Effector memory CD4-positive, alpha-beta T cell (primary cell): ENCODE measurements at places on chromosomes 2 and 18.

DNA sequence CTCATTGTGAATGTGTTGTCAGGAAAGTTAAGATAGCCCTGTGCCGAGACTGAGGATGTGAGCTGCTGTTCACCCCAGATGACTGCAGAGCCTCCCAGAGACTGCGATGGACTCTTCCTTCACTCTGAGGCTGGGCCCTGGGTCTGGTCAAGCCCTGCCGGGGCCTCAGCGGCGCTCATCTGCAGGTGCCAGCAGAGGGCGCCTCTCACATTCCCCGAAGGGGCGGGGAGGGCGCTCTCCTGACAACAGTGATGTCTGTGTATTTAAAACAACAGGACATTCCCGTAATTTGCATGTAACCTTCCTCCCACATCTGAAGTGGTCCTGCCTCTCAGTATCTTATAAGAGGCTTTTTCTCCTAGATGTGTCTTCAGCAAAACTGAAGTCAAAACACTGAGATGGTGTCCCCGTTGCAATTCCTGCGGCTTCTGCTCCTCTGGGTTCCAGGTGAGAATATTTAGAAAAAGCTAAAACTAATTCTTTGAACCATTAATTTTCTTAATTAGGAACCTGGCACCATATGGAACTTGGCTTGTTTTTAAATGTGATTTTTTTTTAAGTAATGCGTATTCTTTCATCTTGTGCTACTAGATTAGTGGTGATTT is 1377.9 kb downstream of the RPIA start:
- no peak for DNase-seq

DNA sequence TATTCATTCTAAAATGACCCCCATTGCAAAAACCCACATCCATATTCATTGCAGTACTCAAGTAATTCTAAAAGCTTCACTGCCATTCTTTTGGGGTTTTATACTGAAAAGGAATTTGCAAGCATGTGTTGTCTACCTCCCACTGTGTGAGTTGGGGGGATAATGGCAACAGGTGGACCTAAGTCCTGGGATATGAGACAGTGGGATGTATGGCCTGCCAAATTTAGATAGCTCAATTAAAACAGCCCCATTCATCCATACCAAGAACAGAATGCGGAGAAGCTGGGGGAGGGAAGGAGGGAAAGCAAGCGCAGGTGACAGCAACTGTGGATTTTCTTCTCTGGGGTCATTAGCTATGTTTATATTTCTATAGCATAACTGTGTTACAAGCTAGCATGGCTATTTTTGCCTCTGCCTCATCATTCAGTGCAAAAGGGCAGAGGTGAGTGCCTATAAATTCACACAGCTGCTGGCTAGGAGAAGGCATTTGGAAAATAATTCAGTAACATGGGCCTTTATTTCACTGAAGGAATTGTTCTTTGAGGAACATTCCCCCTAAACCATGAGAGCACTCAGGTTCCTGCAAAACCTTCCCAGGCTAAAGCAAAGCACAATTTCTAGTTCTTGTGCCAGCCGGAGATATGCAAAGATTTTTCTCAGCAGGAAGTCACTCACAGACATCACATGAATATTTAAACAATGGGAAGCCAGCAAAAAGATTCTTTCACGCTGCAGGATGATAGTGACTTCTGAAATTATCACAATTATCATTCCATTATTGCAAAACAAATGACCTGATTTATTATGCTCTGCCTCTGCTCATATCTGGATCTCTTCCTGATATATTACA is 393.9 kb upstream of the ACVR2A start:
- no peak for DNase-seq

DNA sequence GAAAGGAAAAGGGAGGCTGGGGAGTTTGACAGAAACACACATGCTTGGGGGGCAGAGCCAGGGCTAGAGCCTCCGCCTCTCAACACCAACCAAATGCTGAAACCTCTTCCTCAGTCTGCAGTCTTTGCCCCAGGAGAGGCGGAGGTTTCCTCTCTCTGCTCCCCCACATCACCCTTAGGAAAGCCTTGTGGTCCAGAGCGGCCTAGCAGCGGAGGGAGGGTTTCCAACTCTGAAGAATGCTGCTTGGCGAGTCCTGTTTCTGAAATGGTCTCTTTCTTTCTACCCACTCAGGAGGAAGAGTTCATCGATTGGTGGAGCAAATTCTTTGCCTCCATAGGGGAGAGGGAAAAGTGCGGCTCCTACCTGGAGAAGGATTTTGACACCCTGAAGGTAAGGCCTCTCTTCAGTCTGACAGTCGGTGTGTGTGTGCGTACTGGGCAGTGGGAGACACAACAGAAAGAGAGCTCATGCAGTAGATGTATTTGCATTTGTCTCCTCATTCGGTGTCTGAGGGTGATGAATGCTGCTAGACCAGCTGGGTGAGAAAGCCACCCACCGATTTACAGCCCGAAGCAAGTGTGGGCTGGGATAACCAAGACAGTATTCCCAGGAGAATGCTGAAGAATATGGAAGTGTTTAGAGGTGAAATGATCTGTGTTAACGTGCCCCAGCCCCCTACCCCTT is 190.5 kb downstream of the DYSF start:
- no peak for DNase-seq

GRCh38 chr2:201275069-201275468 is 14.7 kb downstream of the CASP8 start:
- DNase-seq: no peak

DNA sequence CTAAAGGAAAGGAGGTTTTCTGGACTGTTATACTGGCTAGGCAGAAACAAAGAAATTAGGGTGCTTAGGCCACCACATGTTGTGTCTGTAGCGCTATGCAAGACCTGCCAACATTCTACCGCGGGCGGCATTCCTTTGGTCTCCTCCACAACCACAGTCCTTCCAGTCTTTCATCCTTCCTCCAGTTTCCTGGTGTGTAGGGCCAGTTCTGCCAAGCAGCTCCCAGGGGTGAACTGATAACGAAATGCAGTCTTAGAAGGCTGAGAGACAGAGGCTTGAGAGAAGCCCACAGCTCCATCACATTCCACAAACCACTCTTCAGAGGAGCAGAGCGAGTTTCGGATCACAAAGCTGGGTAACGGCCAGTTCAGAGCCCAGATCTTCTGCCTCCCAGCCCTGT is 19.5 kb upstream of the CXXC1 start:
- DNase-seq: no peak

GRCh38 chr2:232162187-232162586 is 200.7 kb downstream of the DIS3L2 start:
- no peak for DNase-seq

DNA sequence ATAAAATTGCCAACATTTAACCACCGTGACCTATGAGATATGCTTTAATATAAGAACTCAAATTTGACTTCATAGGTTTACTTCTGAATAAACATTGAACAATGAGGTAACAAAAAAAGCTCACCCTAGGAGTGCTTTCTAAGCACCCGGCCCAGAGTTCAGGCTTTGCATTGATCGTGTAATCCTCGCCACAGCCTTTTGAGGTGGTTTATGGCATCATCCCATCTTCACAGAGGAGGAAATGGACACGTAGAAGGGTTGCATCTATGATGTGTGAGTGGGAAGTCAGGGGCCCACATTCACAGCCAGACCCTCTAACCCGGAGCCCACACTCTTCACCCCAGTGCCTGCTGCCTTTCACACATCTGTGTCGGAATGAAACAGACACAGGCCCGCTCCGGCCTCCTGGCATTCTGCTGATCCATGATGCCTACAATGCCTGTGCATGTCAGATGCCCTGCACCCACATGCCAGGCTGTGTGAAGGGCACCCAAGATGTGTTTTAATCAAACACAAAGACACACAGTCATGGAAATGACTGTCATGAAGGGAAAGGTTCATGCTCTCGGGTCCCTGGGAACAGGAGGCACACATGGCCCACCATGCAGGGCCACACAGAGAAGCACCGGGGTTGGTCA is 48.6 kb upstream of the RPL31 start:
- no peak for DNase-seq

- DNase-seq: no peak
Measured at GRCh38 chr2:54770211-54770610, 46.7 kb downstream of the EML6 start.

DNA sequence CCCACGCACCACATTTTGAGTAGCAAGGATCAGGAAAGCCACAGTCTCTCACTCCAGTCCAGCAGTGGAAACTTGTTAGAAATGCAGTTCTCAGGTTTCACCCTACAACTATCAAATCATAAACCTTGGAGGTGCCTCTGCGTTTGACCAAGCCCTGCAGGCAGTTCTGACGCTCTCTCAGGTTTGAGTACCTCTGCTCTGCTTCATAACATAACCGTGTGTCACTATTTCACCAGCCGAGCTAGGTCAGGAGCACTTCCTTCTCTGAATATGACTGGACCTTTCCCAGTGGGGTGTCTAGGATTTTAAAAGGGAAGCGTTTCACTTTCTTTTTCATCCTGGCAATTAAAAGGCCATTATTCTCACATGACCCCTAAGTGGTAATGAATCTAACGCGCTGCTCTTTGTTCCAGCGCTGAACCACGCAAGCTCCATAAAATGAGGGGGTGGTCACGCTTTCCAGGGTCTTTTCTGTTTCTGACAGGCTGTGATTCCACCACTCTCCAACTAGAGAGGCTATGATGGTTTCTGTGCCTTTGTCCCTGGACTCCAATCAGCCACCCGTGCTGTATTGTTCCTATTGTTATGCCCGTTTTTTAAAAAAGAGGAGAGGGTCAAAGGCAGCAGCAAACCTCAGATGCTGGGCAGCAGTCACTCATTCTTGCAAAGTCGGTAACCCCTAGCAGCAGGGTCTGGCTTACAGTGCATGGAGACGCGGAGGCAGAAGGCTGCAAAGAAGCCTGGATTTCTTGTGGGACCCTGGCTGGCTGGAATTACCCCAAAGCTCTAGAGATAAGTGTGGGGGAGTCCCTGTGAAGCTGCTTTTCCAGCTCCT is 75.2 kb upstream of the CTNNA2 start:
- no peak for DNase-seq

GRCh38 chr2:68377137-68377780 is 12.2 kb downstream of the PLEK start:
- no peak for DNase-seq

DNA sequence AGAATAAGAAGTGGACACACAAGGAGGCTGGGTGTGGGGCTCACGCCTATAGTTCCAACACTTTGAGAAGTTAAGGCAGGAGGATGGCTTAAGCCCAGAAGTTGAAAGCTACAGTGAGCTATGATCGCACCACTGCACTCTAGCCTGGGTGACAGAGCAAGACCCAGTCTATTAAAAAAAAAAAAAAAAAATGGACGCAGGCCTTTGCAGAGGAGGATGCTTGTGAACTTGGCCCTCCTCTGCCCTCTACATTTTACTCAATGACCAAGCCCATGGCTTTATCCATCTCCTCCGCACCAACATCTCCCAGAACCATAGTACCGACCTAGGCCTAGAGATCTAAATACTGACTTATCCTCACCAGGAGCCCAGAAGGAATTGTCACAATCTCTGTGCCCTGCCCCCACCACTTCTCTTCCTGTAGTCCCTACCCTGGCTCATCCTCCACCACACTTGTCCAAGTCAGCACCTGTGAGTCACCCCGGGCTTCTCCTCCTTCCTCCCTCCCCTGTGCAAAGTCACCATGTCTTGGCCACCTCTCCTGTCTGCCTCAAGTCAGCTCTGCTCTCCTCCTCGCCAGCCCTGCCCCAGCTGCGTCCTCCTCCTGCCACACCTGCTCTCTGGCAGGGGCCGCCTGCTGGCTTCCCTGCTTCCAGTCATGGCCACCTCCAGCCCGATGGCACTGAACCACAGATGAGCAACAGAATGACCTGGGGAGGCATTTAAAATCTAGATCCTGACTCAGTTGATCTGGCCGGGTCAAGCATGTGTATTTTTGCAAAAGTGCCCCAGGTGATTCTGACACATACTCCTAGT is 35.8 kb upstream of the ASPRV1 start:
- DNase-seq: no peak

GRCh38 chr2:146540271-146540932 is 1304.4 kb upstream of the ACVR2A start:
- no peak for DNase-seq

DNA sequence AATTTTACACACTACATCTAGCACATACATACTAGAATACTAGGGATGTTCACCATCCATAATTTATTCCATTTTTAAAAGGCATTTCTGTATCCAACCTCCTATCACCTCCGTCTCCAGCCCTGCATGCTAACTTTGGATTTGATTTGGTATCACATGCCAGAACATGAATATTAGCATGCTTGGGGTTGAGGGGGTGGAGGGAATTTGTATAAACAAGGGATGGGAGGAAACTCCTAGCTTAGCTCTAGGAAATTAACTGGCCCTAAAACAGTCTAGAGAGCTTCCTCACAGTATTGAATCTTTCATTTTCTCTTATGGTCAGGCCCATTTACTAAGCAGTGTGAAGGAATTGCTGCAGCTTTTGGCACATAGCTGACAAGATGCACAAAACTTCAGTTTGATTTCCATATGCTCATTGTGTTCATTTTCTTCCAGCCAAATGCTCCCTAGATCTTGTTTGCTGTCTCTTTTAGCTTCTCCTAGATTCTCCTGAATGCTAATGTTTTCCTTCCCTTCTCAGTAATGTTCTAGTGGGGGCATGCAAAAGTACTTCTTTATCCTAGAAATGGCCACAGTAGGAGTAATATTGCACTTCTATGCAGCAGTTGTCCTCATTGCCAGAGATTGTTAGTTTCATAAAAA is 135.2 kb downstream of the VWC2L start:
- DNase-seq: no peak

DNA sequence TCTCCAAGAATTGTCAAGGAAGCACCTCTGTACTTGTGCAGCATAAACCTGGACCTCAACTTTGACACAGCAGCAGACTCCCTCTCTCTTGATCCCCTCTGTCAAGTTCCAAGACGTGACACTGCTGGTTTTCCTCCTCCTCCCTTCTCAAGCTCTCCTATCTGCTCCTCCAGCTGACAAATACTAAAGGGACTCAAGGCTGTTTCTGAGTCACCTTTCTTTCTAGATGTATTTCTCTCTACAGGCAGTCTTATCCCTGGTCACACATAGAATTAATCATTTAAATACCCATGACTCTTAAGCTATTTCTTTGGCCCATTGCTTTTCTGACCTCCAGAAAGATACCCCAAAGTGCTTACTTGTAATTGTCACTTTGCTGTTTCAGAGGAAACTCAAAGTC is 53.5 kb downstream of the SEPTIN10 start:
- no peak for DNase-seq

- DNase-seq: no peak
Measured at GRCh38 chr2:207565736-207566500, 36.2 kb downstream of the CREB1 start.

- no peak for DNase-seq
Measured at GRCh38 chr18:22428672-22429071, 11.0 kb upstream of the CTAGE1 start.

- no peak for DNase-seq
Measured at GRCh38 chr18:58132595-58133261, 88.7 kb downstream of the NEDD4L start.

DNA sequence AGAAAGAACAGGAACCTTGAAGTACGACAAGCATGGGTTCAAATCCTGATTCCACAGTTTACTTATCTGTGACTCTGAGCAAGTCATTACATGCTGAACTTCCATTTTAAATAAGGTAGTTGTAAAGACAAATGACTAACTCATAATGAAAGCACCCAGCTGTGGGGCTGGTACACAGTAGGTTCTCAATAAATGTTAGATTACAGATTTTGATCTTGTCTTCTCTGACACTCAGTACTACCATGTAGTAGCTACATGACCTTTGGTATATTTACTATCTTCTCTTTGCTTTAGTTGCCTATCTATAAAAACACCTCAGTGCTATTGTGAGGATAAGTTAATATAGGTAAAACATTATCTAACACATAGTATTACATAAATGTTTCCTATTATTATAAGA is 3.2 kb downstream of the TRAK2 start:
- no peak for DNase-seq
